ENCODE measurements at places on chromosomes 2 and 18.
A peak's percentile ranks its signal among the peaks of the same experiment; 100 is the strongest.

DNA sequence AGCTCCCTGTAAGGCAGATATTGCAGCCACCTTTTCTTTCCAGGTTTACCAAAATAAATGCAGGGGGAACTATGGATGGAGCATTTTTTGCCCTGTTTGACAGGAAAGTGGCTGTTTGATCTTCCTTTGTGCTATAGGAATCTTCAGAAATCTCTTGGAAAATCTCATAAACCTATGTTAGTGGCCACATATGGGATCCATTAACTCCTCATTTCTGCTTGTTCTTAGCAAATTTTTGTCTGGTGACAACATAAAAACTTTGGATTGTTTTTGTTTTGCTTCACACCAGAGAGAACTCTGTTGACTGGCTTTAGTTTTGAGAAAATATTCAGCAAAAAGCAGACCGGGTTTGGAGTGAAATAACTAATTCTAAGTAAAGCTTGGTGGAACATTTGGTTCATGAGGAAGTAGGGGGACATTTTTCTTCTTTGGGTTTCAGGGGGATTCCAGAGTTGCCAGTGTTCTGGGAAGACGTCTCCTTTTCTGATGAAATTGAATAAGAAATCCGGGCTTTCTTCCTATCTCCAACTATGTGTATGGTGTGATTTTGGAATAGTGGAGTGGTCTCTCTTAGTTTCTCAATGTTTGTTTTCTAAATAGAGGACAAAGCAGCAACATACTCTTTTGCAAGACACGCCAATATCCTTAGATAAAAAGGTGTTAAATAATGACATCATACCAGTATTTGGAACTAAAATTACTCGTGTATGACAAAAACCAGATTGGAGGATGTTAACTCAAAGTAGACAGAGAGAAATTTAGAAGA lies 174.4 kb downstream of the ICOS start:
- no peak for DNase-seq

GRCh38 chr2:172177996-172178395 lies 75.3 kb upstream of the DLX2 start:
- no peak for DNase-seq

DNA sequence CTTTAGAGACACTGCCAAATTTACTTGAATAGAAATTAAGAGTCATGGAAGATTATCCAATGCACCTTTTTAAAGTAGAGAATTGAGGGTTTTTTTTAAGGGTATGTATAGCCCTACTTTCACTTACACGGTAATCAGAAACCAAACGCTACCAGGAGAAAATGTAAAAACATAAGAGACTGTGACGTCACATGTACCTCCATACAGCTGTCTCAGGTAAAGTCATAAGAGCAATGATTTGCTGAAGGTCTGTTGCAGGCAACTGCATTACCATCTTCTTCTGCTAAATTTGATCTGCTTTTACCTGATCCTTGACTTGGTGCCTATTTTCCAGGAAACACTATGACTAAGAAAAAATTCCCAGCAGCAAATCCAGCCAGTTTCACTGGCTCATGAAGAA lies 478.5 kb upstream of the DDX18 start:
- DNase-seq, result no peak

GRCh38 chr2:169018390-169018789 lies 12.7 kb downstream of the ABCB11 start:
- DNase-seq, result no peak

DNA sequence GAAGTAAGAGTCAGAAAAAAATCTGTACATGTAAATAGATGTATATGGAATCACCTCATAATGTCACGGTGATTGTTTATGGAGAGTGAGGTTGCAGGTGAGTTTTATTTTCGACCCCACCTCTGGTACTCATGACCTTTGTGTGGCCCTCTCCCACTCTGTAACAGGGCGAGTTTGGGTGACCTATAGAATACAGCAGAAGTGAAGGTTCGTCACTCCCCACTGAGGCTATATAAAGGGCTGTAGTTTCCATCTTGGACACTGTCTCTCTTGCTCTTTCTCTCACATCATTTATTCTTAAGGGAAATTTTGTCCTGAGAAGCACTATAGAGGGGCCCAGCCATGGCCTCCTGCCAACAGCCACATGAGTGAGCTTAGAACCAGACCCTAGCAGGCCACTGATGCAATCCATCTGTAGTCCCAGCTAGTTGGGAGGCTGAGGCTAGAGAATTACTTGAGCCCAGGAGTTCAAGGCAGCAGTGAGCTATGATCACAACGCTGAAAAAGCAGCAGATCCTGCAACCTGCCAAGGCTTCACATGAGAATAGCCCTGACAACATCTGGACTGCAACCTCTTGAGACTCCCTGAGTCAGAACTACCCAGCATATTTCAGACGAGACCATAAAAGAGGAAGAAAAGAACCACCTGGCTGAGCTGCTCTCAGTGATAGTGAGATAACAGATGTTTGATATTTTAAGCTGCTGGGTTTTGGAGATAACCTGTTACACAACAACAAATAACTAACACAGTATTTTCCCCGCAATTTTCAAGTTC lies 74.3 kb upstream of the SLC1A4 start:
- DNase-seq, result peak; percentile 11

DNA sequence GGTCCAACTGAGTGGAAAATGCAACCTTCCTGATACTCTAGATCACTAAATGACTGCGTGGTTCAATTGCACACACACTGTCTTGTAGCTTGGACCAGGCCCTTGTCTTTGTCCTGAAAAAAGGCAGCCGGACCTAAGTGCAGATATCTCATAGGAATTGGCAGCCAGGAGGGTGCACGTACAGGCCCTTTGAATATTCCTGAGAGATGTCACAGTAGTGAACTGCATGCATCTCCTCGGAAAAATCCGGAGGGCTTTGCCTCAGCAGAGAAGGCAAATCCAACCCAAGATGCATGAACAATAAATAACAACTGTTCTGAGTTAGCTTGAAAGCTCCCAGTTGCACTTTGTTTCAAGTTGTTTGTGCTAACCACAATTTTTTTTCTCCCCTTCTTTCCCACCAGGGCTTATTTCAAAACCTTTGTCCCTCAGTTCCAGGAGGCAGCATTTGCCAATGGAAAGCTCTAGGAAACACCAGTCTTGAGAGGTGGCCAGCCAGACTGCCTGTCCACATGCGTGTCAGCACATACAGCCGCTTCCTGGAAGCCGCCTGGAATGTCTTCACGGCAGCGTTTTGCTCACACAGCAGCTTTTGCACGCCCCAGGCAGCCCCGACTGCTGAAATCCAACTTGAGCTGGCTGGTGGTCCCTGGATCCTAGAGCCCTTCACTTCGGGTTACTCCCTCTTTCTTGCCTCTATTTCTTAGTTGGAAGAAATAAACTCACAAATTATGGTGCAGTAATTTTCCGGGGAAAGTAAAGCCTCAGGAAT lies 54.4 kb upstream of the FOSL2 start:
- DNase-seq, result no peak

- no peak for DNase-seq
Observed at GRCh38 chr18:75211002-75211621, 515 bp downstream of the TSHZ1 start.

DNA sequence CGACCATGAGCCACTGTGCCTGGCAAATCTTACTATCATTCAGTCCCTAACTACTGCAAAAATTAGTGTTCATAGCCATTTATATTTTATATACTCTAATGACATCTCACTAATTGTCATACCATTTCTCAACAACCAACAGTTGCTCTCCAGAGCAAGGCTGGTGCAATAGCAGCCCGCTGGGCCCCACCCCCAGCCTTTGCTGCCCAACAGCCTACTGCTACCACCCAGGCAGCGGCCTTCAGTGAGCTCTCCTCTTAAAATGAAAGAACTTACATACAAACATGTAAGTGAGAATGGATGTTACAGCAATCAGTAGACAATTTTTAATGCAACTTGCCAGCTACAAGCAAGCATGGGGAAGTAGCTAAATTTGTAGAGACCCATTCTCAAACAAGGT lies 90.5 kb downstream of the HNRNPLL start:
- no peak for DNase-seq

- DNase-seq, result no peak
Observed at GRCh38 chr2:67503066-67503795, 106.1 kb downstream of the ETAA1 start.

DNA sequence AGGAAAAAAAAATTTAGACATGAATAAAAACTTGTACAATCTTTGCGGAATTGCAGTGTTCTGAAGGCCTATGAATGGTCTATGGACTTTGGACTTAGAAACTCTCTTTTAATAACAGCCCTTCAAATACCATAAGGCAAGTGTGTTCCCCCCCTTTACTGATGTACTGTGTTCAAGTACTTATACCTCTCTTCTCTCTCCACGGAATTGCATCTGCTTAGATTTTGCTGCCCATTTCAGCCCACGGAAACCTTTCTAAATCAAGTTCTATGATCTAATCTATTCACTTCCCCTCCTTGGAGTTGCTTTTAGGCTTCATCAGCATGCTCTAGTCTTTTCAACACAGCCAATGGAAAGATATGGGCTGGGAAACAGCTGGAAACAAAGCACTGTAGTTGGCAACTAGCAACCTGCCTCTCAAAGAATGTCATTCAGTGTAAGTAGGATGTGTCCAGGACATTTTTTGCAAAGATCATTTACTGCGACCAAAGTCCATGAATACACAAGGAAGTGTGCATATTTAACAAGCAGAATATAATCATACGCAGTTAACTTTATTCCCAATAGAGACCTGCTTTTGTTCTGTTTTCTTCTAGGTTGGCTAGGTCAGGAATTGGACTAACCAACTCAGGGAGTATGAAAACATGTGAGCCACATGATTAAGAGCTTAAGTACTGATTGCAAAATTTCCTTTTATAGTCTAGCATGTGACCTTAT lies 58.0 kb downstream of the SLC40A1 start:
- no peak for DNase-seq

DNA sequence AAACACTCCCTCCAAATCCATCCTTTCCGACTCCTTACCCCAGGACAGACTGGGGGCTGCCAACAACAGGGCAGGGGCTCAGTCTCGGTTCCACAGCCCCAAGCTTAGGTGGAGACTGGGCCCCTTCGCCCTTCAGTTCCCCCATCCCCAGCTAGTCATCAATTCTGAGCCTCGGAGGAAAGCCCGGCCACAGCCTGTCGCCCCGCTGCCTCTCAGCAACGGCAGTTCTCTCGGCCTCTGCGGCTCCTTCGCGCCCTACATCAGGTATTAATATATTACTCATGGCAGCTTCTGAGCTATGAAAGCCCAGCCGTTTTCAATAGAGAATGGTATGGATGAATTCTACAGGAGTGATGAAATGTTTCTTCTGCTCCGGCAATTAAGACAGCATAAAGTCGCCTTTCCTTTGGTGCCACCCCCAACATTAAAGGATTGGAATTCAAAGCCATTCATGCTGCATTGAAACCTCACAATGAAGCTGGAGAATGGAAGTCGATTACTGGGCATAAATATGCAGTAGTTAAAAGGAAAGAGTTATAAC lies 2.8 kb downstream of the HDAC4 start:
- no peak for DNase-seq
